MV-4-11 (cell line): ENCODE measurements at places on chromosomes 12 and 14.

DNA sequence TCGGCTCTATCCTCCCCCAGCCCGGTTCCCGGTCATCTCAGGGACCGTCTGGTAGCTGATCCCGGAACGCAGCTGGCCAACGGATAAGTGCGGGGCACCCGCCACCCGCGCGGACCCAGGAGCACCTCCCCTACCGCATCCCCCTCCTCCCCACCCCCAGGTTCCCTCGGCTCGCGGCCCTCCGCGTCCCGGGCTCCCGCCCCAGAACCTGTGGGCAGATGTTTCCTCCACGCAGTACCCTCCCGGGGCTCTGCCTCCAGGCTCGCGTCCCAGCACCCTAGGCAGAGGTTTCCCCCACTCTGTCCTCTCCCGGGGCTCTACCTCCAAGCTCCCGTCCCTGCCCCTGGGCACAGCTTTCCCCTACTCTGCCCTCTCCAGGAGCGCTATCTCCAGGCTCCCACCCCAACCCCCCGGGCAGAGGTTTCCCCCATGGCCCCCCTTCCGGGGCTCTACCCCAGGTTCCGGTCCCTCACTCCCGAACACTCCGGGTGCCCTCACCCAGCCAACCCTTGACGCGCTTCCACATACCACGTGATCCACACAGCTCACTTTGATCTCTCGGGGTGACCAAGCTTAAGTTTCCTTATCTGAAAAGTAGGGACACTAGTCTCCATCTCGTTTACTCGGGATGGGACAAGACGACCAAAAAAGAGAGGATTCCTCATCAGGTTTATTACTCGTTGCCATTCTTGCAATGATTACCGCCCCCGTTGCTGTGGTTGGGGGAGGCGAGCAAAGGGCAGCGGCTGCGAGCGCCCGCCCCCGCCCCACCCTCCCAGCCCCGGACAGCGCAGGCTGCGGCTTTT is at the start of gene CCDC38:
Gene CCDC38 (minus strand): TSS at position 91 of the 806 bp plus-strand sequence. CDS start 6,105 bp downstream, outside the sequence.
- peak; percentile 82 for DNase-seq

- peak; percentile 75 for DNase-seq
Measured at GRCh38 chr12:130838951-130839769, at the start of gene STX2. STX2 (minus strand) TSS chr12:130839250; CDS start chr12:130839099, 151 bp downstream.

GRCh38 chr12:3684449-3685051 is 68.4 kb downstream of the CRACR2A start:
- DNase-seq = no peak

DNA sequence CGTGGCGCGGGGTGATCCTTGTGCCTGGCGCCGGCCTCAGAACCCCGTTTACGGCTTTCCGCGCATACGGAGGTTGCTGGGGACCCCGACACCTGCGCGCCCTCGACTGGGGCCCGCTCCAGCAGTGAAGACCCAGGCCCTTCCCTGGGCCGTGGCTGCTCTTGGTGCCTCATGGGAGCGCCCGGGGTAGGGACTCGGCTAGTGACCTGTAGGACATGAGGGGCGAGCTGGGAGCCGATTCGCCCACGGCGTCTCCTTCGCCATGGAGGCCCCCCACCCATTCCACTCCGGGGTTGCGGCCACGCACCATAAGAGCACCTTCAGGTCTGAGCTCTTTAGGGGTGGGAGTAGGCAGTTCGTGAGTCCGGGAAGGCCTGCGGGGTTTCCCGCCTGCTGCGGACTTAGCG is 14.2 kb upstream of the PAX9 start:
- no peak for DNase-seq

DNA sequence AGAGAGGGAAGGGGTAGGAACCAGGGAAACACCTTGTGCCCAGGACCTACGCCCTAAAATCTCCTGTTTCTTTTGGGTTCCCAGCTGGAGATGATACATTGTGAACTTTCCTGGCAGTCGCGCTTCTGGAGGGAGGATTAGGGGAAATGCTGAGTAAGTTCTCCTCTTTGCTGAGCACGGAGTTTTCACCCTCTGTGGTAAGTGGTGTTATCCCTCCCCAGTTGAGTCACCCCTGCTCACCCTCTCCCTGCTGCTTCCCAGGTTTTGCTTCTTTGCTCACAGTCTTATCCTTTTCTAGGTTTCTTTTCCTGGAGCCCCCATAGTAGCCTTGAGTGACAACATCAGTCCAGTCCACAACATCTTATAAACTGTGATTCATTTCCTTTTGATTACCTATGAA is 789.1 kb downstream of the TMEM121 start:
- DNase-seq = no peak

GRCh38 chr14:73997944-73998447 is 21.1 kb downstream of the ENTPD5 start:
- DNase-seq = no peak

DNA sequence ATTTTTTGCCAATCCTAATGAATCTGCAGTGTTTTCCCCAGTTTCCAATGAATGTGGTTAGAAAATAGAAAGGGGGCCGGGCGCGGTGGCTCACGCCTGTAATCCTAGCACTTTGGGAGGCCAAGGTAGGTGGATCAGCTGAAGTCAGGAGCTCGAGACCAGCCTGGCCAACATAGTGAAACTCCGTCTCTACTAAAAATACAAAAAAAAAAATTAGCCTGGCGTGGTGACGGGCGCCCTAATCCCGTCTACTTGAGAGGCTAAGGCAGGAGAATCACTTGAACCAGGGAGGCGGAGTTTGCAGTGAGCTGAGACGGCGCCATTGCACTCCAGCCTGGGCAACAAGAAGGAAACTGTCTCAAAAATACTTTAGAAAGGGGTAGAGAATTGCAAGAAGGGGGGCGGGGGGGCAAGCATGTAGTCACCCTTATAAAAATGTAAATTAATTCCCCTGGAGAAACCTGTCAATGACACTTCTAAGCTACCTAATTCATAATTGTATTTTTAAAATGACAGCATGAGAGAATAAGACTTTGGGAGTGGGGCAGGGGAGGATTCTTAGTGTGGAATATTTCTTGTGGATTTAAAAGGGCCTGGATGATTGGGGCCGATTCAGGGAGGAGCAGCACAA is 1.7 kb downstream of the KLHDC2 start:
- DNase-seq = peak; percentile 10

GRCh38 chr14:63287666-63288483 is 30.9 kb downstream of the GPHB5 start:
- DNase-seq = no peak

GRCh38 chr14:104706733-104707607 is 17.1 kb upstream of the ADSS1 start:
- no peak for DNase-seq

DNA sequence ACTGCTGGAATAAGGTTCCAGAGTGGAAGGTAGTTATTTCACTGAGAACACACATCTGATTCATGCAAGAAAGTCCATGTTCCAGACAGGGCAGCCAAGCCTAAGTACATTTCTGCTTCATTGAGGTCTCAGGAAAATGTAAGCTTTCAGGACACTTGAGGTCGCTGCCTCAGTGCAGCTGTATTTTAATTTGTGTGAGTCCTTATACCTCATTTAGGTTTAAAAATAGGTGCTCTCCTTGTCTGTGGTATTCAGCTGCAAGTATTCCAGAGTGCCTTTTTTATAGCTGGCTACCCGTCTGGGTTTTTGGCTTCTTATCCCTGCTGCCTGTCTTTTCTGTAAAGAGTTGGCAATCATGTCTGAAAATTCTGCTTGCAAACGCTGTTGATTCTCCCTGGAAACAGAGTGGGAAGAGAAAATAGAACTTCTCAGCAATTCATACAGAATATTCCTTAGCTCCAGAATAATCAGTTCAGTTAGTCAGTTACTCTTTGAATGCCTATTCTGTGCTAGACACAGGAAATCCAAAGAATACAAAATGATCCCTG is 45.3 kb upstream of the PLBD1 start:
- no peak for DNase-seq

DNA sequence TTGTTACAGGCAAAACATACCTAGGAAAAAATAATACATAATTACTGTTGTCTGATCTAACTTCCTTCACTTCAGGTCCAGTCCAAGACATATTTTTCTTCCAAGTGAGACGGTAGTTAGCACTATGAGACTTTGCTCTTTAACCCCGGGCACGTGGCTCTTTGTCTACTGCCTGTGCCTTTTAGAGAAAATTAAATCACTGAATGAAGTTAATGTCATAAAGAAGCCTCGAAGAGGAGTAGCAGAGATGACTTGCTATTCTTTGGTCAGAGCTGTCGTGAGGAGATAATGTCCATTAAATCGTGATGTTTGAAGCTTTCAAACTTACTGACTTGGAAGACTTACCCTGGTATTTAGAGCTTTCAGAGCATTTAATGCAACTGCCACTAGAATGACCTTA is 8.7 kb downstream of the TESPA1 start:
- DNase-seq = no peak

GRCh38 chr14:40599725-40600124 is 1007.0 kb upstream of the LRFN5 start:
- DNase-seq = no peak

DNA sequence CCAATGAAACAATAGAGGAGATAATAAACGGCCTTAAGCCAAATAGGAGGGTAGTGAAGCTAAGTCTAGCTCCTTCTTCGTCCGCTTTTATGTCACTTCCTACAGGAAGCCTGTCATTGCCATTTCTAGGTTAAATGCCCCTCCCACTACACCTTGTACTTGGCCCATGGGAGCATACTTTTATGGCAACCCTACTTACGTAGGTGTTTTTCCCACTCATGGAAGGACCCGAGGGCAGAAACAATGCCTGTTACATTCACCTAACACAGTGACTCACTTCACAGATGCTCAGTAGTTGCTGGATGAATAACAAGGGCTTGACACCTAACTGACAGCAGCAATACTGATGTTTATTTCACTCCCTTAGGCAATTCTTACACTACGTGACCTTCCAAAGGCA is 44.5 kb downstream of the ALKBH1 start:
- peak; percentile 14 for DNase-seq

DNA sequence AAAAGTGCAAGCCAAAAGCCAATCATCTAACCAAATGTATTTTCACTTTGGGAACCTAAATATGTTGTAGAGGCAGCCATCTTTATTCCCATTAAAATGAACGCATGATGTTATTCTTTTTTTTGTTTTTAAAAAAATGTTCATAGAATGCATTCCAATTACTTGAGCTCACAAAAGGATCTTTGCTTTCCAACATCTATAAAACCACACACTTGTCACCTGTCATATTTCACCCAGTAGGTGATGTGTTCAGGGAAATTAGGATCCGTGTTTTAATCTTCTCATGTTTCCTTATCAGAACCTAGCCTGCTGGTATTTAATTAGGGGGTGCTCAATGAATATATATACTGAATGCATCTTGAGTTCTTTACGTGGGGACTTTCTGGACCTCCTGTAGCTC is 13.6 kb downstream of the TTC8 start:
- DNase-seq = no peak

DNA sequence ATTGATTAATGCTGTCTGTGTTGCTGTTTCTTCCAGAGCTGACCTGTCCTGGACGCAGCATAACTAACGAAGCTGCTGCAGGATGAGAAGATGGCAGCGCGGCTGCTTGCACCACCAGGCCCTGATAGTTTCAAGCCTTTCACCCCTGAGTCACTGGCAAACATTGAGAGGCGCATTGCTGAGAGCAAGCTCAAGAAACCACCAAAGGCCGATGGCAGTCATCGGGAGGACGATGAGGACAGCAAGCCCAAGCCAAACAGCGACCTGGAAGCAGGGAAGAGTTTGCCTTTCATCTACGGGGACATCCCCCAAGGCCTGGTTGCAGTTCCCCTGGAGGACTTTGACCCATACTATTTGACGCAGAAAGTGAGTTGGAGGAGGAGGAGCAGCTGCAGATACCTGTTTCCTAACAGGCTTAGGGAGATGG is 71.7 kb downstream of the SCN8A start:
- DNase-seq = no peak

DNA sequence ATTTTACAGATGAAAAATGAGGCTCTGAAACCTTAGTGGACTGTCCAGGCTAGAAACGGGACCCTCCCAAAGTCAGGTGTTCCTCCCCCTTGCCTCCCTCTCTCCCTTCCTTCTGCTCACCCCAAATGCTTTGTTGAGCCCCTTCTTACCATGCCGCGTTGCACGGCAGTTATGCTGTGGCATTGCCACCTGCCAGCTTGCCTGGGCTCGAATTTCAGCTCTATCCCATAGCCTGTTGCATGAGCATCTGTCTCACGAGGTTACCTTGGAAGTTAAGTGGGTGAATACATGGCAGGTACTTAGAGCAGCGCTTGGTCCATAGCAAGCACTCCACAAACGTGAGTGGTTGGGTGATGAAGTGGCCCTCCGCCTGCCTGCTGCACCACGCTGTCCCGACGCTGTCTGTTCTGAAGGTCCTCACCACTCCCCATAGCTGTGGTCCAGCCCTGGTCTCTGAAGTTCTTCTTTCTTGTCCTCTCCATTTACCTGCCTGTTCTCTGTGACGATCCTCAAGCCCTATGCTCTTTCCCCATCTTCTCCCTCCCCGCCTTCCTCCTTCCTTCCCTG is 269.9 kb downstream of the CACNA1C start:
- no peak for DNase-seq

DNA sequence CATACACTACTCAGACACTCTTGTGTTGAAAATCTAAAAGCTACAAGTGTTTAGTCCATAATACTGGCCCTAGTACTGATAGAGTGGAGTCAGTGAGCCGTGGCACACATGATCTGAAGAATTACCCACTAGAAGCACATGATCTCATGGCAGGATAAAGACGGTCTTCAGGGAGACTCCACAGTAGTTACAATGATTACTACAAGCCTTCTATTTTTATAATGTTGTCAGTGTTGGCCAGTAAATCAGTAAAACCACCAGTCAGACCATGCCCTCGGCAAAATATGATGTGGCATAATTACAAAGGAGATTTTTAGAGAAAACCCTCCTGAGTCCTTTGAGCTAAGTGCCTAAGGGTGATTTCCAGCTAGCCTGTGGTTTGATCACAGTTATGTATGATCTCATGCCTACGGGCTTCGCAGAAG is 114.9 kb downstream of the PDZRN4 start:
- no peak for DNase-seq

GRCh38 chr14:32230181-32230580 is 27.1 kb upstream of the RNU6-8 start:
- no peak for DNase-seq

- no peak for DNase-seq
Measured at GRCh38 chr12:132450418-132451171, 39.4 kb upstream of the FBRSL1 start.

DNA sequence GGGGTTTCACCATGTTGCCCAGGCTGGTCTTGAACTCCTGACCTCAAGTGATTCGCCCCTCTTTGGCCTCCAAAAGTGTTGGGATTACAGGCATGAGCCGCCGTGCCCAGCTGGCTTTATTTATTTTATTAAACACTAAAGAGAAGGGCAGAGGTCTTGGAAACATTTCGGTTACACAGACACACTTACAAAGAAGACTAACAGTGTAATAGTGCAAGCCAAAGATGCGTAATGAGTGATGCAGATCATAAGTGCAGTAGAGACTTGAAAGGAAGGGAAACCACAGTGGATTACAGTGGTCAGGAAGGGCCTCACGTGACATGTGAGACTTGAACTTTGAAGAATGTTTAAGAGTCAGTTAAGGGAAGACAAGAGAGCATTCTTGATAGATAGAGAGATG is 33.9 kb upstream of the CDK17 start:
- peak; percentile 96 for DNase-seq

DNA sequence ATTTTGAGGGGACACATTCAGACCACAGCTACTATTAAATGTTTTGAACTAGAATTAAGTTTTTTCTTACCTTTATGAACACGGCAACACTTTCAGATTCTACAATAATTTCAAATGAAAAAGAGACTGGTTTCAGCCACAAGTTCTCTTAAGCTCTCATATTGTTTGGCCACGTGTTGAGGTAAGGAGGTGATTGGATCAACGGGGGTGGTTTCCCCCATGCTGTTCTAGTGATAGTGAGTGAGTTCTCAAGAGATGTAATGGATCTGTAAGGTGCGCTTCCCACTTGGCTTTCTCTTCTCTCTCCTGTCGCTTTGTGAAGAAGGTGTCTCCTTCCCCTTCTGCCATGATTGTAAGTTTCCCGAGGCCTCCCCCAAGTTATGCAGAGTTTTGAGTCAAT is 48.9 kb upstream of the DYRK2 start:
- DNase-seq = no peak
